Activated naive CD8-positive, alpha-beta T cell treated with anti-CD3 and anti-CD28 coated beads, Interleukin-2, amount 50 U/mL, for 16 hours (primary cell): ENCODE measurements at places on chromosomes 12 and 14.

DNA sequence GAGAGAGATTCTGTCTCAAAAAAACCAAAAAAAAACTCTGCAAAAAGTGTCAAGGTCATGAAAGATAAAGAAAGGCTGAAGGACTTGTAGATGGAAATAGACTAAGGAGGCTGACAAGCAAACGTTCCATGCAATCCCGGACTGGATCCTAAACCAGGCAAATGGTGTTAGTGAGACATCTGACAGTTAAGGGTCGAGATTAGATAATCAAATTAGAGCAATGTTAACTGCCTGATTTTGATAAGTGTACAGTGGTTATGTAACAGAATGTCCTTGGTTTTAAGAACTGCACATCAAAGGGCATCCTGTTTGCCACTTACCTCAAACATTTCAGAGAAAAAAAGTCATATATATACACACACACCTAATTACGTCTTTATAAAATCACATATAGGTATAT, 3.5 kb upstream of the RAN start:
- no peak for DNase-seq

DNA sequence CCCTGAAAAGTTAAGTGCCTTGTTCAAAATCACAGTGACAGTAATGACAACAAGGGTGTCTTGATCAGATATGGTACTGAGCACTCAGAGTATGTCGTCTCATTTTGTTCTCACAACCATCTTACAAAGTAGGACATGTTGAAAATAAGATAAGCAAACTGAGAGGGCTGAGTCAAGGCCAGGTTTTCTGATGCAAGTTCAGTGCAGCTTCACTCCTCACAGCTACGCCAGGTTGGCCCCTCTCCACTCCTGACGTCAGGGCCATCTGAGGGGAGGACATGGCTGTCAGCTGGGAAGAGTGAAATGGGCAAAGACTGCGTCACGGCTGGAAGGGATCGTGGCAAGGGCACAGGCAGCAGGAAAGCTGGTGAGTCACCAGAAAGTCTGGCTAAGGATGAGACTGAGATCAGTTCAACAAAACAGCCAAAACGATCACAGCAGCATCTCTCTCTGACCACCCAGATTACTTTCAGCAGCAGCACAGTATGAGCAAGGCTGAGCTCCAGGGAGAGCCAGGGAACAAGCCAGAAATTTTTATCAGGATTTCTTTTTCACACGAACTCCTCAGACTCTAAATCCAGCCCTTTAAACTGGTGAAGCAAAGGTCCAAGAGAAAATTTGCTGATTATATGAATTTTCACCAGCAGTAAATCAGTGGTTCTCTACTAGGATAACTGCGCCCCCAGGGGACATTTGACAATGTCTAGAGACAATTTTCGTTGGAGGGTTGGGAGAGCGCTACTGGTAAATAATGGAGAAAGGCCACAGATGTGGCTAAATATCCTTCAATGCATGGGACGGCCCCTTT, 297.9 kb upstream of the AMIGO2 start:
- DNase-seq, result no peak

DNA sequence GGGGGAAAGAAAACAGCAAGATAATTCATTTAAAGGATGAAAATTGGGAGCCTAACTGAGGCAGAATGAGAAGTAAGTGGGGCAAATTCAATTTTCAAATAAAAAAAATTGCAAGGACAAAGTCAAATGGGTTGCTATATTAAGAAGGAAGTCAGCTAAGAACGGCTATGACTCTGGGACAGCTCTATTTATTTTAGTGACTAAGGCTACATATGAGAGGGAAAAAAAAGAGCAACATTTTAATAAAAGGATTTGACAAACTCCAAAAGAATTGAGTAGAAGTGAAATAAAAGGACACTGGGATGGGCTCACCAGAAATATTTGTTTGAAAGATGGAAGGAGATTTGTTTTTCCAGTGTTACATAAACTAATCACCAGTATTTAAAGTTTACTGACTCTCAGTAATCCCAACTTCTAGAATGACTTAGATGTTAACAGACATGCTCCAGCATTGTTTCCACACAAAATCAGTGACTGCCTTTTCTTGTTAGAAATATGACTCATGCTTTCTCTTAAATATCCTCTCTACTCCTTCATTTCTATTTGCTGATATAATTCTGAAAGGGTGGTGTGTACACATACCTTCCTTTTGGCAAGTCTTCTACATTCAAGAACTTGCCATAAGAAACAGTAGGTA, 198.5 kb downstream of the SLC25A21 start:
- no peak for DNase-seq

DNA sequence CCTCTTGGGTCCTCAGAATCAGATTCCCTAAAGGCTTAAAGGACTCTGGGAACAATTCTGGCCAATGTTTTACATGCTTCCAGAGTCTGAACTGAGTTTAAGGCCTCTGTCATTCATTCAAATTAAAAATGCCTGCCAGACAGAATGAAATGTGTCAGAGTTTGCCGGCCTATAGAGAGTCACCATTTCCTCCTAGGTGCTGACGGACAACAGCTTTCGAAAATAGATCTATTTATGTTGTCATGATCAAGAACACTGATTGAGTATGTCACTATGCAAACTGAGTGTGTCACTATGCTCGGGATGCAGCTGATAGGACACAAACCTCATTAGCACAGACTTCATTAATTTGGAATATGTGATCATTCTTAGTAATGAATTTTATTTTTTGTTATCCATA, 151.4 kb upstream of the TMCC3 start:
- no peak for DNase-seq

DNA sequence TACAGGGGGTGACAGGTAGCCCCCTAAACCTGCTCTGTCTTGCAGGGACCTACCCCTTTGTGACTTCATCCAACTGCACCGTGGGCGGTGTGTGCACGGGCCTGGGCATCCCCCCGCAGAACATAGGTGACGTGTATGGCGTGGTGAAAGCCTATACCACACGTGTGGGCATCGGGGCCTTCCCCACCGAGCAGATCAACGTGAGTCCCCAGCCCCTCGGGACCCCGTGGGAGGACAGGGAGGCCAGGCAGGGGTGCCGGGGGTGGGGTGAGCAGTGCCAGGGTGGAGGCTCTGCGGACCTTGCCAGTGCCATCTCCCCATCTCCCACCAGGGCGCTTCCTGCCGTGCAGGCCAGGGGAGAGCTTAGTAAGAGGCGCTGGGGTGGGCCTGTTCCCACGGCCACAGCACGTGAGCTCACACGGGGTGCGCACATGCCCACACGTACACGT, 11.1 kb upstream of the SIVA1 start:
- DNase-seq, result no peak

DNA sequence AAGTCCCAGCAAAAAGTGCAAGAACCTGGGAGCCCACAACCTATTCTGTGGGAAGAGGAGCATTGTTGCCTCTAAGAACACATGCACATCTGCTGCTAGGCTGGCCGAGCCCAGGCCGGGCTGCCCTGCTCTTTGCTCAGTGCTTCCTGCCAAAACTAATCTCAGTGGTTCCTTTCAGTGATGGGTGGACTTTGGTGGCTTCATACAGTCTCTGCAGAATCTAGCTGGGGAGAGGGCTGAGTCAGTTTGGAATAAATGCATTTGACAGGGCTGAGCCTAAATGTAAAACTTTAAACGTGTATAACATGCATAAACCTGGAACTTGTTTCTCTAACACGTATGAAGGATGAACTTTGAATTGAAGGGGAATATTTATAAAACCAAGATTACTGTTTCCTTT, 44.6 kb downstream of the CCDC177 start:
- DNase-seq, result no peak

DNA sequence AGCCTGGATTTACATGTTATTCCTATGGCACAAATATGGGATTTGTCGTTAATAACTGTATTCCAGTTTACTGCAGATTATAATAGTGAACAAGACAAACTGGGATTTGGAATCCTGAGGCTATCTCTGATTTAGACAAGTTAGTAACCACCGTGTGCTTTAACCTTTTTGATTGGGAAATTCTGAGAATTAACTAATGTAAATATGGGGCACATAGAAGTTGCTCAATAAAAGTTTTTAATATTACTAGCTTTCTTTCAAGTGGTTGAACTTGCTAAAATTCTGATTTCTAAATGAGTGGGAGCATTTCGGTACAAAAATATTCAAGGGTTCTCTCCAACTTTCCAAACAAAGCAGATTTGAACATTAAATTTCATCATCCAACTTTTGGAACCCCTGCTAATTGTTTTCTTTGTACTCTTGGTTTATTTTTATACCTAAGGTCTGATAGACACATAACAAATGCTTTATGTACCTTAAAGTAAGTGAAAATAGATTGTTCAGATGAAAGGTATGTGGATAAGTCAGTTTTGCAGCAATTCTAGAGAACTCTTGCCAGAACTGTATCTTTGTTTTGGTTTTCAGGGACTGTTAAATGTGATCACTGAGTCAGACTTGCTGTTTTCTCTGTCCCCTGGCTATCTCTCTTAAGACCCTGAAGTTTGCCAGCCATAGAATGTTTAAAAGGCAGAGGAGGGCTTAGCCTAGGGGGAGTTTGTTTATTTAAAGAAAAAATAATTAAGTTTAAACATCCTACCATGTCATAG, 57.5 kb downstream of the FRS2 start:
- no peak for DNase-seq

- no peak for DNase-seq
Measured at GRCh38 chr12:75361408-75361807, 26.9 kb downstream of the GLIPR1L1 start.

DNA sequence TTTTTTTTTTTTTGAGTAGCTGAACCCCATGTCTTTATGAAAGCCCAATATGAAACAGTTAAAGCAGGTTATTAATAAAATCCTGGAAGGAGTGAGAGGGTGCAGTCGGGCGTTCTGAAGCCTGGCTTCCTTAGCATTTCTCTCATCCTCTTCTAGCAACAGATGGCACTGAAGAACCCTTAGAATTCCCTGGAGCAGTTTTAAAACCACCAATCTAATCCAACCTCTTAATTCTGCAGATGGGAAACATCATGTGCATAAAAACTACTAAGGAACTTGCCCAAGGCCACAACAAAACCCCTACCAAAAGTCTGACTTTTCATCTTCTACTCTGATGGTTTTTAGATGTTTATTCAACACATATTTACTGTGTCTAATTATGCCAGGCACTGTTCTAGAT, 25.2 kb downstream of the PRDM4 start:
- DNase-seq, result no peak

DNA sequence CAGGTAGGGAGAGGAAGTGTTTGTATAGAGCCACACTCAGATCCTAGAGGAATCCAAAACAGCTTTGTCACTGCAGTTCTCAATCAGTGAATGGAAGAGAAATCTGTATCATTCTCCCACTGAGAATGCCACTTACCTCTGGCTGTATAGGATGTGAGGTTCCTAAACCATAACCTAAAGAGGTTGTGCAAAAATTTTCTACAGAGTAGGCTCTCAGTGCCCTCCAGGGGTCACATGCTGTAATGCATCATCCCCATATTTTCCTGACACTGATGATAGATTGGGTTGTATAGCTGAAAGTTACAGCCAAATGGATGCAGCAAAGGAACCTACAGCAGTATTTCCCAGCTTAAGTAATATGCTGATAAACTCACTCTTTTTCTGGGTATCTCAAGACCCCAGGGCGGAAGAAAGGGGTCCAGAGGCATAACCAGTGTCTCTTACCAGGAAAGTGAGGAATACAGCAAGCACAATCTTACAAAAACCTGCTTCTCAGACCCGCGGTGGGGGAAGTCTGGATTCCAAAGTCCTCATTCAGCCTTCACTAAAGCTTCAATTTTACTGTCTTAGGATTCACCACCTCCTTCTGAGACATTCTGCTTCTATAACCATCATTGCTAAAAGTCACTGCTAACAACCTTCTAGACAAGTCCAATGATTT, 3.8 kb downstream of the BCDIN3D start:
- no peak for DNase-seq

- no peak for DNase-seq
Measured at GRCh38 chr14:44652640-44653039, 145.6 kb upstream of the FSCB start.
